ENCODE measurements at places on chromosomes 1 and 21.
A peak's percentile ranks its signal among the peaks of the same experiment; 100 is the strongest.

DNA sequence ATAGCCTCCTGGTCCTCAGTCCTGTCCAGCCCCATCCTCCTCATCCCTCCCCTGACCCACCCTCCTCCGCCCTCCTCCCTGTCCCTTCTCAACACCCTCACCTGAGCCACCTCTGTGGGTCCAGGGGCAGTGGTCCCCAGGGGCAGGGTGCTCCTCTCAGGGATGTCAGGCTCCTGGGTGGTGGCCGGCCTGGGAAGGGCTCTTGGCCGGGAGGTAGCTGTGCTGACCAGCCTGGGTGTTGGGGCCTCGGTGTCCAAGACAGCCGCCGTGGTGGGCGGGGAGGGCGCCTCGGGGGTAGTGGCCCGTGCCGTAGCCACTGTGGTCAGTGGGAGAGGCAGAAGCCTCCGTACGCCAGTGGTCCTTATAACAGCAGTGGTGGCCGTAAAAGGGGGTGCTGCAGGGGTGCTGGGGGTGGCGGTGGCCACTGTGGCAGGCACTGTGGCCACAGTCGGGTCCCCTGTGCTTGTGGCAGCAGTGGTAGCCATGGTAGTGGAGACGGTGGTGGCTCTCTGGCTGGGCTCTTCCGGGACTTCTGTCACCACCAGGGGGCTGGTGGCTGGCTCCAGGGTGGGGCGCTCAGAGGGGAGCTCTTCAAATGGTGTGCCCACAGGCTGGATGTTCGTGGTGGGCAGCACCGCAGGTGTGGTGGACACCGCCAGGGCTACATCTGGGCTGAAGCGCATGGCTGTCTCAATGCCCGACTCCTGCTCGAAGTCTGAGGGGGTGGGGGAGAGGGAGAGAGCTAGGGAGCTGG, 31.9 kb downstream of the SDC3 start:
- DNase-seq, result no peak

GRCh38 chr1:107963601-107964335, 1.2 kb downstream of the VAV3 start:
- DNase-seq, result no peak

DNA sequence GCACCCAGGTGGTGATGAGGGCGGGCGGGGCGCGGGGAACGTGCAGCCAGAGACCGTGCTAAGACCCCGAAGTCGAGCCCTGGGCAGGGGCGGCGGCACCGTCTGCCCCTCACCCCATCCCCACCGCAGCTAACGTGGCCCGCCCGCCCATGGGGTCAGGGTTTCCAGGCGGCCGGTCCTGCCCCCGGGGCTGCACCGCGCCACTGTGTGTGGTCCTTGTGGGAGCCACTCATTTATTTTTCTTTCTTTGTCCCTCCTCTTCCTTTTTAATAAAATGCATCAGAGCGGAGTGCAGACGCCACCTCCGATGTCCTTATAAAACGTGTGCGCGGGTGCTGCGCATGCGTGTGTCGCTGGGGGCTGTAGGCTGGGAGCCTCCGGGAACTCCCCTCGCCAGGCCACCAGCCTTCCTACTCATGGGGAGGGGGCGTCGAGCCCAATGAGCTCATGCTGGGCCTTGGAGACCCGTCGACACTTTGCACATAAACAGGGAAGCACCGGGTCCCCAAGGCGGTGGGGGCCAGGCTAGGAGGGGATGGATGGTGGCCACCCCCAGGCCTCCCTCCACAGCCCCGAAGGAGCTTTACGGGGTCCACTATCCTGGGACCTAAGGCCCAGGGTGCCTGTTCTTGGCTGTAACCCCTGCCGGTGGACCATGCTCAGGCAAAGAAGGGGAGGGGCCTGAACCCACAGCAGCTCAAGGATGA, 59.9 kb downstream of the WNT9A start:
- DNase-seq, result no peak

DNA sequence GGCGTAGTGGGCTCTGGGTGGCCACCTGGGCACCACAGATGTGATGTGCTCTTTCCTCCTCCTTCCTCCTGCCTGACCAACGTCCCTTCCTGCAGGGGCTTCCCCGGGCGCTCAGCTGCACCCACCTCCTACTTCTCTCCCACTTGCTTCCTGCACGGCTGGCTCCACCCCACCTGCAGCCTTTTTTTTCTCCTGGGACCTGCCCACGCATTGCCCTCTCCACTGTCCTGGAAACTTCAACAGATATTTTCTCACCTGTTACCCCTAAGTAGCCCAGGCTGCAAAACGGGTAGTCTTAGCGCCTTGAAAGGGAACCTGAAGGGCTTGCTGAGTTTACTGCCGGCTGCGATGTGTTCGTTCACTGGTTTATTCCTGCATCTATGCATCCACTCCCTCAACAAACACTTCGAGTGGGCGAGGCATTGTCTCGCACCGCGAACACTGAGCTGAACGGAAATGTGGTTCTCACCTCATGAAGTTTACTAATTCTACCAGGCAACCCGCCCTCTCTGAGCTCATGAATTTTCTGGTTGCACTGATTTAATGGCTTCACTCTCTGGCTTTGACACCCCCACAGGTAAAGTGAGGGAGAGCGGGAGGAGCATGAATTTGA, 23.6 kb downstream of the ZBTB18 start:
- no peak for DNase-seq

DNA sequence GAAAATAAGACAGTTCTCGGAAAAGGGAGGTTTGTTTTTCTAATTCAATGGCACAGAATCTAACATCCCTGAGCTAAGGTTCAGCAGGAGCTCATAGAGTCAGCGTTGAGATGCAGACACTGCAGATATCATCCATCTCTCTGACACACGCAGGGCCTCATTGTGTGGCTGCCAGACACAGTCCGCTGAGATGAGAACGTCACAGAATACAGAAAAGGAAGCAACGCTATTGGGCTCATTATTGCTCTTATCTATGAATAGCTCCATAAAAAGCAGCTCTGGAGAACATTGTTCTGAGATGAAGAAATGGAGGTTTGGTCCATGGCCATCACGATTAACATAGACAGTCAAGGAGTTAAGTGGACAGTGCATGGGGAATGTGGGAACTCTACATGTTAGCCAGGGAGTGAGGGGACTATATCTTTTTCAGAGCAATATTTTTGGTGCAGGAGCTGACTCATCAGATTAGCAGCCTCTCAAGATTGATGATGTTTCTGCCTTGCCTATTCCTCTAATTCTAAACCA, 771.6 kb upstream of the CXADR start:
- no peak for DNase-seq

DNA sequence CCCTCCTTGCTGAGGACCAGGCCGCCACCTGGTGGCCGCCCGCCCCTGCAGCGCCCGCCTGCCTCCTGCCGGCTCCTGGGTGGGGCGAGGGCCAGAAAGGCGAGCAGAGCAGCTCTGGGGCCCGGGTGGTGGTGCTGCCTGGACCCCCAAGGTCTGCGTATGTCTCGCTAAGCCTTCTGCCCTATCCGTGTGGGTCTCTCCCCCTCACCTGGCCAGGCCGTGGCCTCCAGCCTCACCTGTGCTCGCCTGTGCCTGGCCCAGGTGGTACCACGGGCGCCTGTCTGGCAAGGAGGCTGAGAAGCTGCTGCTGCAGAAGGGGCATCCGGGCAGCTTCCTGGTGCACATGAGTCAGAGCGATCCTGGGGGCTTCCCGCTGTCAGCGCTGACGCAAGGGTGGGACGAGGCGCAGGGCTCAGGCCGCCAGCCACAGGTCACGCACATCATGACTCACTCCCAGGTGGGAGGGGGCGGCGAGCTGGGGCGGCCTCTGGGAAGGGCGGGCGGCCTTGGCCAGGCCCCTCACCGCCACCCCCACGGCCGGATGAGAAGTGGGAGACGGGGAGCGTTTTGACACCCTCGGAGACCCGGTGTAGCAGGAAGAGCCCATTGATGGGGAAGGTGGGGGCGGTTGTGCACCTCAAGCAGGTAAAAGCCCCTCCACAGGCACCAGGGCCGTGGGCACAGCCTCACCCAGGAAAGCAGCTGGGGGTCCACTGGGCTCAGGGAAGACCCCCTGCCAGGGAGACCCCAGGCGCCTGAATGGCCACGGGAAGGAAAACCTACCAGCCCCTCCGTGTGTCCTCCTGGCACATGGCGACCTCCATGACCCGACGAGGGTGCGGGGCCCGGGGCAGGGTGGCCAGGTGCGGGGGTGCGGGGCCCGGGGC, 9.9 kb downstream of the RNF223 start:
- DNase-seq, result peak; percentile 63

- DNase-seq, result no peak
These were observed 61.5 kb upstream of the GJA5 start for GRCh38 chr1:147821883-147822282.

- DNase-seq, result no peak
These were observed 20.7 kb downstream of the F5 start for GRCh38 chr1:169565335-169566271.

DNA sequence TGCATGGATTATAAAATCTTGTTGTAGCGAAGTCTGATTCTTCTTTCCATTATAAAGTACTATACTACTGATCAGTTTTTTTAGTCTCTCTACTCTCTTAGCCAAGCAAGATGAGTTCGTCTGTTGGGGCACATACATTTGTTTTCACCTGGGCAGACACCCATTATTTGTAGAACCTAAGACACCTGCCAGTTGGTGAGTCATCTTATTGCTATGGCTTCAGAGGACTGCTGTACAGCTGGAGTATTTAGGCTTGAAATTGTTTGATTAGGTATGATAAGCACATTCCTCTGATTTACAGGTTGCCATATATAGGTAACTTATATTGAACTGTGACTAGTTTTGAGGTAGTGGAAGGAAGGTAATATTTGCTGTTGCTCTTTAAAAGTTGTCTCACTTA, 17.2 kb downstream of the RBM15 start:
- DNase-seq, result no peak

- no peak for DNase-seq
These were observed 468.1 kb upstream of the CXADR start for GRCh38 chr21:17044696-17045095.

GRCh38 chr1:203439131-203439730, 36.4 kb upstream of the PRELP start:
- no peak for DNase-seq

- DNase-seq, result no peak
These were observed 48.3 kb downstream of the IGSF21 start for GRCh38 chr1:18155881-18156385.

GRCh38 chr1:155657463-155657862, 31.1 kb downstream of the YY1AP1 start:
- no peak for DNase-seq

- DNase-seq, result no peak
These were observed 14.7 kb downstream of the KIF21B start for GRCh38 chr1:201008666-201009360.

DNA sequence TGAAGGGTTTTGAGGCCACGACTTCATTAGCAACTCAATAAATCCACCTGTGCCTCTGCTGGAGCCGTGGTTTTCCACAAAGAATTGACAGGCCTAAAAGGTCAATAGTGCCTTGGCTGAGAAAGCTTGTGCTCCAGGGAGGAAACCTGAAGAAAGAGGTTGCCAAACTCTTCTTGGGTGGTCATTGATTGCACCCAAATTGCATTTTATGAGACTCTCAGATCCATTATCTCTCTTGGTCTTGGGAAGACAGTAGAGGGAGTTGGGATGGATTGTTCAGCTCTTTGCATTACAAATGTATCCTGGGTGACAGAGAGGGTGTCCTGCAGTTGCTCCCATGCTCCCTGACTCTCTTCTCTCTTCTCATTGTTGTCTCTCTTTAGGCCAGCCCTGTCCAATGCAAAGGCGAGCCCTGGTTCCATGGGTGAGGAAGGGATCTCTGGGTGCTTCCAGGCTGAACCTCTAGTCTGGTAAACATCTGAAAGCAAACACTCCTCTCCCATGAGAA, 46.1 kb upstream of the HTR1D start:
- no peak for DNase-seq

Data from AG04450 (cell line).